ENCODE measurements at places on chromosomes 7 and 10. TPM values are rescaled to one million over a fixed set of nuclear protein-coding genes. Genes with fewer than 3 reads are reported as not detected.

DNA sequence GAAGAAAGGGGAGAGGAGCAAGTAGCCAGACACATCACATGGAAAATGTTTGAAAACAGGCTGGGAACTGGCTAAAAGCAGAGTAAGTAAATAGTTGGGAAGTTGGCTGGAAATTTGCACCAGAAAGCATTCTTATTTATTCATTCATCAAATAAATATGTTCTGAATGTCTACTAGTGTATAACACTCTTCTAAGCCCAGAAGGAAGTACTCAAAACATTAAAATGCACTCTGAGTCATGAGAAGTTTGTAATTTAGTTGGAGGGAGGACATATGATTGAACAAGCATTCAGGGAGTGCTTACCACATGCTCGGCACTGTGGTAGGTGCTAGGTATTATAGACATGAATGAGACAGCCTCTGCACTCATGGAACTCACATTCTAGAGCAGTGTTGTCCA, 37.0 kb upstream of the CNNM1 start:
- H3K4me1 ChIP-seq = no peaks in the 10 kb centered on the region
- no peaks in the 10 kb centered on the region for H3K36me3 ChIP-seq
- H3K27ac ChIP-seq = no peak overlapping the region

GRCh38 chr10:13023754-13024153, 22.2 kb upstream of the CCDC3 start:
- no peak overlapping the region for H3K27ac ChIP-seq
- no peak overlapping the region for H3K4me3 ChIP-seq
- DNase-seq = no peak
- no peaks in the 10 kb centered on the region for H3K4me1 ChIP-seq

- no peak overlapping the region for H3K4me3 ChIP-seq
- no peaks in the 10 kb centered on the region for H3K4me1 ChIP-seq
- H3K27me3 ChIP-seq = no peaks in the 10 kb centered on the region
- peaks cover 14% of the 10 kb centered on the region for H3K36me3 ChIP-seq
These were observed 18.1 kb downstream of the COL1A2 start for GRCh38 chr7:94412762-94413322.

GRCh38 chr7:7641129-7641663, 644 bp downstream of the UMAD1 start:
- no peak for DNase-seq
- H3K27ac ChIP-seq = peak overlapping the region; percentile 92
- no peaks in the 10 kb centered on the region for H3K27me3 ChIP-seq
- peaks cover 11% of the 10 kb centered on the region for H3K4me1 ChIP-seq
- no peaks in the 10 kb centered on the region for H3K36me3 ChIP-seq
- peak overlapping the region; percentile 74 for H3K4me3 ChIP-seq

- no peaks in the 10 kb centered on the region for H3K4me1 ChIP-seq
- no peaks in the 10 kb centered on the region for H3K36me3 ChIP-seq
- no peak for DNase-seq
These were observed 618.1 kb downstream of the SORCS3 start for GRCh38 chr10:105259201-105259600.

GRCh38 chr7:24786941-24787340, 29.7 kb upstream of the GSDME start:
- H3K36me3 ChIP-seq = no peaks in the 10 kb centered on the region
- H3K4me3 ChIP-seq = no peak overlapping the region
- H3K27ac ChIP-seq = no peak overlapping the region
- peak; percentile 24 for DNase-seq
- no peaks in the 10 kb centered on the region for H3K4me1 ChIP-seq
- H3K27me3 ChIP-seq = no peaks in the 10 kb centered on the region

DNA sequence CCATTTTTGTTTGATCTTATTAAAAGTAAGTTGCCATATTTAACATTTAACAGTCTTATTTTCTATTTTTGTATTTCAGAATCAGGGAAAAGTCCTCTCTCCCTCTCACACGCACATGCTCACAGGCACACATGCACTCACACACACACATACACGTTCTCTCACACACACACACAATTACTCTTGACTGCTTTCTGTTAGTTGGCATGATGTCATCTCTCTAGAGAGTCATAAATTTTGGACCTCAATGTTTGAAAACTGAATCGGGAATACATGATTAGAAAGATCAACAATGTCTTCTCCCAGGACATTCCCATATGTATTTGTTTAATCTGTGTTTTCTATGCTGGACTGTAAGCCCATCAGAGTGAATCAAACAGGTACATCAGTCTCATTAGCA, 165.7 kb upstream of the AHR start:
- DNase-seq = no peak
- H3K4me3 ChIP-seq = no peak overlapping the region
- H3K4me1 ChIP-seq = no peaks in the 10 kb centered on the region
- H3K36me3 ChIP-seq = no peaks in the 10 kb centered on the region
- no peaks in the 10 kb centered on the region for H3K27me3 ChIP-seq

DNA sequence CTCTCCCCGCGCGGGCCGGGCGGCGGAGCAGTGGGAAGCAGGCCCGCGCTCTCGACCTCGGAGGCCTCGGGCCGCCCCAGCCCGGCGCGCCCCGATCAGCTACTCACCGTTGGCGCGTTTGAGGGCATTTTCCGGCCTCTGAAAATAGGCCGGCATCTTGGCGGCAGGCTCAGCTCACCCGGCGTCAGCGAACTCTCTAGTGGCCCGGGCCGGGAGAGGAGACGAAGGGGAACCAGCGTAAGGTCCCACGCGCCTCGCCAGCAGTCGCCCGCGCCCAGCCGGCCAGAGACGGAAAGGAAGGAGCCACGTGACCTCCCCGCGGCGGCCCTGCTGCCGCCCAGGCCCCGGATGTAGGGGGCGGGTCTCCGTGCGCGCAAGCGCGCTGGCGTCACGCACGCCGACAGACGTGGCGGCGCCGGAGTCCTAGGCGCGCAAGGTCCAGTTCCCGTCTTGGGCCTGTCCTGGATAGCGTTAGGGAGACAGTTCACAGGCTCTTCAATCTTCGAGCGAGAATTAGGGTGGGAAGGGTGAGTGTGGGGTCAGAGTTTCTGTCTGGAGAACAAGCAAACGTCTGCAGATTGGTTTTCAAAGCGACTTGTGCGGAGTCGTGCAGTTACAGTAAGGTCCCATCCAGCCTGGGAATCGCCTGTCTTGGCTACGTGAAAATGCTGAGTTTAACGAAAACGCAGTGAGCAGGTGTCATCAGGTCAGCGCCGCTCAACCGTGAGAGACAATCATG, at the start of gene EIF3A:
Gene EIF3A (minus strand): TSS at position 297 of the 739 bp plus-strand sequence. CDS start 141 bp downstream, at position 156.
- H3K27me3 ChIP-seq = no peaks in the 10 kb centered on the region
- DNase-seq = peak; percentile 95
- H3K4me1 ChIP-seq = peaks cover 41% of the 10 kb centered on the region
- H3K4me3 ChIP-seq = peak within 1 kb of the TSS; percentile 85

DNA sequence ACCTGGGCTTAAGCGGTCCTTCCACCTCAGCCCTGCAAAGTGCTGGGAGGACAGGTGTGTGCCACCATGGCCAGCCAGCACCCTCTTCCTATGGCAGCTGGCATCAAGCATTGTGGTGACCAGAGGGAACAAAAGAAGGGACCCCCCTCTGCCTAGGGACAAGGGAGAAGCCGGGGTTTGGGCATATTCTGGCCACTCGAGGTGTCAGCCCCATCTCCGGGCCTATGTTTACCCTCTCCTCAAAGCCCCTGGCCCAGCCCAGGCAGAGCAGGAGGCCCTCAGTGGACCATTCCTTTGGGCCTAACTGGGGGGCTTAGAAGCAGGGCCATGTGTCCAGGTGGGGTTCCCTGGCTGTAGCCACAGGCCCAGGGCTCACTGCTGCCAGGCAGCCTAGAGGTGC, 23.9 kb downstream of the VSIR start:
- H3K4me1 ChIP-seq = peaks cover 37% of the 10 kb centered on the region
- no peak overlapping the region for H3K4me3 ChIP-seq
- DNase-seq = no peak

GRCh38 chr7:47587351-47587750, 5.4 kb upstream of the TNS3 start:
- no peaks in the 10 kb centered on the region for H3K4me1 ChIP-seq
- H3K27me3 ChIP-seq = no peaks in the 10 kb centered on the region
- DNase-seq = no peak
- H3K4me3 ChIP-seq = no peak overlapping the region

DNA sequence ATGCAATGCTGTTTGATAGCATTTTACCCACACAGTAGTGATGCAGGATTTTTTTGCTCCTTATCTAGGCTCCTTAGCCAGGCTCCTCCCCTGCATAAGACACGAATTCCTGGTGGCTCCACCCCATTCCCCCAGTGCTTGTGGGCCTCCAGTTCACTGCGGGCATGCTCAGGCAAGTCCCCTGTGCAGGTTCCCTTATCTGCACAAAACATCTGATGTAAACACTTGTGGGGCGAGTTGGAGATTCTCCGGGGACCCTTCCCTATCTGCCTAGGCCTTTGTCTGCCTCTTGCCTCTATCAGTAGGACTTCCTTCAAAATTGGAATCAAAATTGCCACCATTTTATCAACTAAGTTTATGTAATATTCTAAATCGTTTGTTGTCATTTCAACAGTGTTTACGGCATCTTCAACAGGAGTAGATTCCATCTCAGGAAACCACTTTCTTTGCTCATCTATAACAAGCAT, 5.4 kb upstream of the STK17A start:
- H3K4me3 ChIP-seq = no peak overlapping the region
- DNase-seq = no peak
- no peaks in the 10 kb centered on the region for H3K4me1 ChIP-seq
- H3K27me3 ChIP-seq = no peaks in the 10 kb centered on the region
- H3K27ac ChIP-seq = no peak overlapping the region

- no peaks in the 10 kb centered on the region for H3K27me3 ChIP-seq
- no peaks in the 10 kb centered on the region for H3K36me3 ChIP-seq
- DNase-seq = no peak
- no peak overlapping the region for H3K4me3 ChIP-seq
These were observed 32.6 kb upstream of the CBLL1 start for GRCh38 chr7:107711301-107711700.

- no peak overlapping the region for H3K4me3 ChIP-seq
- peaks cover 12% of the 10 kb centered on the region for H3K4me1 ChIP-seq
- no peak for DNase-seq
- no peaks in the 10 kb centered on the region for H3K27me3 ChIP-seq
- H3K27ac ChIP-seq = no peak overlapping the region
These were observed 1.2 kb downstream of the TECPR1 start for GRCh38 chr7:98250789-98251188.

DNA sequence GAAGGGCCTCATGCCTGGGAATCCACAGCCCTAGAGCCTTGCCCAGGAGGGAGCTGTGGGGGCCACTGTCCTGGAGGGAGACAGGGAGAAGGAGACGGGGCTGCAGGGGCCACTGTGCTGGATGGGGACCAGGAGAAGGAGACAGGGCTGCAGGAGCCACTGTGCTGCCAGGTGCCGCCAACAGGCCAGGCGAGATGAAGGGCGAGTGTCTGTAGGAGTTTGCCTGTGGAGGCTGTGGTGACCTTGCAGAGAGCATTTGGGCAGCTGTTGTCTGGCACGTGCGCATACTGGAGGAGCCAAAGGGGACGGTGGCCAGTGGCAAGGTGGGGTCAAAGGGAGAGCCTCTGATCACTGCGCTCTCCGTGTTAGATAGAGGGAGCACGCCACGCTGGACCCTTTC, 79.2 kb downstream of the NKX6-2 start:
- no peaks in the 10 kb centered on the region for H3K4me1 ChIP-seq
- no peaks in the 10 kb centered on the region for H3K36me3 ChIP-seq
- H3K4me3 ChIP-seq = no peak overlapping the region
- no peak for DNase-seq
- H3K27me3 ChIP-seq = no peaks in the 10 kb centered on the region

GRCh38 chr7:130281260-130281659, 11.7 kb upstream of the CPA4 start:
- DNase-seq = no peak
- H3K36me3 ChIP-seq = no peaks in the 10 kb centered on the region
- no peak overlapping the region for H3K4me3 ChIP-seq

DNA sequence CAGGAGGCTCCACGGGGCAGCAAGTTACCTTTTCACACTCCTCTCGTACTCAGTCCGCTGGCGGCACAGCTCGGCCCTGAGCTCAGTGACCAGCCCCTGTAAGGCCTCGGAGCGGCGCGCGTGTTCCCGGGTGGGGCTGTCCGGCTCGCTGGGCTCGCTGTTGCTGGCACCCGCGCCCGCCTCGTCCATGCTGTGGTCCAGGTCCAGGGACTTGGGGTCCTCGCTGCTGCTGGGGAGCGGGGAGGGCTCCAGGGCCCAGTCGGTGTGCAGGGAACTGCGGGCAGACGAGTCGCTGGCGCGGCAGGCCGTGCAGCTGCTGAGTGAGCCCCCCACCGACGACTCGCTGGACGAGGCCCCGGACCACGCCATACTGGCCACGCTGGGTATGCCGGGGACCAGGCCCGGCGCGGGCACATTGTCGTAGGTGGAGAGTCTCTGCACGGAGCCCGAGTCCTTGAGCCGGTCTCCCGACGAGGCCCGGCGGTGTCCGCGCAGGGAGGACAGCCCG, 143.8 kb downstream of the MAPK8 start:
- no peaks in the 10 kb centered on the region for H3K4me1 ChIP-seq
- H3K36me3 ChIP-seq = no peaks in the 10 kb centered on the region
- H3K27me3 ChIP-seq = no peaks in the 10 kb centered on the region
- no peak overlapping the region for H3K4me3 ChIP-seq

- H3K4me1 ChIP-seq = peaks cover 3% of the 10 kb centered on the region
- no peaks in the 10 kb centered on the region for H3K36me3 ChIP-seq
- H3K4me3 ChIP-seq = no peak overlapping the region
- DNase-seq = peak; percentile 84
- no peaks in the 10 kb centered on the region for H3K27me3 ChIP-seq
These were observed 8.7 kb downstream of the NCAPG2 start for GRCh38 chr7:158695726-158696452.

SLC39A12 gene
- not detected for total RNA-seq

DNAJC12 gene
- total RNA-seq = 82.5 TPM

MEOX2 gene
- total RNA-seq = 0.41 TPM

DENND2A gene
- 5.6 TPM for total RNA-seq

SLC12A9 gene
- total RNA-seq = 9.3 TPM

CYP3A7 gene
- total RNA-seq = 0.27 TPM

MKI67 gene
- 5.1 TPM for total RNA-seq

AOAH gene
- total RNA-seq = 3.8 TPM

ADRB1 gene
- total RNA-seq = 0.14 TPM
